ENCODE measurements at places on chromosomes 6 and 20. TPM values are rescaled to one million over a fixed set of nuclear protein-coding genes. Genes with fewer than 3 reads are reported as not detected.

- peak; percentile 26 for DNase-seq
These were observed 111.3 kb downstream of the TNFAIP3 start for GRCh38 chr6:137978252-137978896.

ITPA gene
- 97.1 TPM for polyA plus RNA-seq

DNA sequence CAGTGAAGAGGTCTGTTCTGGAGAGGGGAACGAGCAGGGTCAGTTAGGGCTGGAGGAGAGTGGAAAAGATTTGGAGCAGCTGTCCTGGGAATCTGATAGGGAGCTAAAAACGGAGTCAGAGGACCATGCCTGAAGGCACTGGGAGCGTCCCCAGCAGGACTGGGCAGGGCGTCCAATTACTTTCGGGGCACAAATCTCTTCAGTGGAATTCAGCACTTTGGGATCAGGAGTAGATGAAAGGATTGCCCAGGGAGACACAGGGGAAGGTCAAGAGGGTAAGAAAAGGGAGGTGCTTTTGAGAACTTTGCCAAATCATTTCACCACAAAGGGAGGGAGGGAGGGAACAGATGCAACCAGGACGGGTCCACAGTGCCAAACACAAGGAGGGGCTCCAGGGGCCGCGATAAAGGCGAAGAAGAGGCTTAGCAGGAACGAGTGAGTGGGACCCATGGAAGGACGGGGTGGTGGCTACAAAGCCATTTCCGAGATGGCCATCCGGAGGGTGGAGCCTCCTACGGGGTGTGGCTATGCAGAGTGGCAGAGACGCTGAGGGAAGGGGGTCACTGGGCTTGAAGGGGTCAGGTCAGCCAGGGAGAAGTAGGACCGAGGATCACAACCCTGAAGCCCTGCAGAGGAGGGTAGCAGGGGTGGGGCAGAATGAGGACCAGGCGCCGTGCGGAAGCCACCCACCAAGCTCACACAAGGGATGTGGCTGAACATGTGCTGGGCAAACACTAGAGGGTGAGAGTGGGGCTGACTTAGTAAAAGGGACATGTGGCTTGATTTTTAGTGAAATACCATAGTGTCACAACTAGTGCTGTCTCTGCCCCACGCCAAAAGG is 180.0 kb upstream of the RREB1 start:
- DNase-seq, result no peak

MDFI gene
- polyA plus RNA-seq, result not detected
